Activated T-helper 1 cell treated with anti-CD3 and anti-CD28 coated beads, Interleukin-12 subunit alpha, Interleukin-12 subunit beta, Interleukin-2, Interleukin-4 antibody, amounts not matched to agents 30 ng/mL and 10 ng/mL and 1 ng/mL, durations not matched to agents 14 hours and 24 hours and 36 hours (primary cell): ENCODE measurements at places on chromosomes 1 and 21. TPM values are rescaled to one million over a fixed set of nuclear protein-coding genes. Genes with fewer than 3 reads are reported as not detected.

DNA sequence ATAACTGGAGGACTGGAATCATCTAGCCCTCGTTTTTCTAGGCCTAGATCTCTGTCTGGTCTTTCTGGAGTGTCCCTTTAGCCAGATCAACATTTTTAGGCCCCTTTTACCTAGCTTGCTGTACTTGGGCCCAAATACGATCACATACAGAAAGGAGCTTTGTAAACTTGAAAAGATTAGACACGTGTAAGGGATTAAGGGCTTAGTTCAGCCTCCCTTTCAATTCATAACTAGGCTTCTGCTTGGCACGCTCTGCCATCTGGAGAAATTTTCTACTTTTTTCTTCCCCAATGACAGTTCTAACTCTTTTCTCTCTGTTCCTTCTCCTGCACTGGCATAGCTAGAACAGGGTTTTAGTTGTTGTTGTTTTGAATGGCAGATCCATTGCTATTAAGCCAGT lies 153.3 kb upstream of the BEND5 start:
- peaks cover 4% of the 10 kb centered on the region for H3K27me3 ChIP-seq
- no peak overlapping the region for H3K4me3 ChIP-seq
- DNase-seq = no peak
- no peaks in the 10 kb centered on the region for H3K4me1 ChIP-seq

GRCh38 chr1:77188770-77189169 lies 30.5 kb downstream of the PIGK start:
- no peak for DNase-seq
- no peak overlapping the region for H3K4me3 ChIP-seq
- H3K36me3 ChIP-seq = peaks cover 4% of the 10 kb centered on the region
- peaks cover 8% of the 10 kb centered on the region for H3K4me1 ChIP-seq
- H3K27ac ChIP-seq = no peak overlapping the region

GRCh38 chr1:244431166-244431565 lies 20.5 kb downstream of the ADSS2 start:
- DNase-seq = no peak
- H3K36me3 ChIP-seq = peaks cover 29% of the 10 kb centered on the region
- H3K4me1 ChIP-seq = peaks cover 27% of the 10 kb centered on the region
- no peak overlapping the region for H3K4me3 ChIP-seq

DNA sequence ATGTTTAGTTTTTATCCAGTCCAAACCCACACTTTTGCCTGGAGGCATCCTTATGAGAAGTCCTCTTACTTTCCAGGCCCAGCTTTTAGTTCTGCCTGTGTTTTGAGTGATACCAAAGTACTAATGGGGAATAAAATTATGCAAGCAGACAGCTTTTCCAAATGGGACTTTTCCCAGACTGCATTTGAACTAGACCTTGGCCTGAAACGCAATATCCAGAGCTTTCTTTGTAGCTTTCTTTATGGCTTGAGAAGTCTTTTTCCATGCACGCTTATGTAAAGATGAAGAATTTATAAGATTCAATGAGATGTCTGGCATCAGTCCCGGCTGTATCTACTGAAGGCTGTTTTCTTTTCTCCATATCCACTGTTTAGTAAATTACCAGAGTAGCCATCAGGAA lies 236.6 kb upstream of the RAB4A start:
- H3K4me1 ChIP-seq = peaks cover 32% of the 10 kb centered on the region
- DNase-seq = no peak
- H3K4me3 ChIP-seq = no peak overlapping the region
- peaks cover 40% of the 10 kb centered on the region for H3K27me3 ChIP-seq
- H3K36me3 ChIP-seq = no peaks in the 10 kb centered on the region

- H3K27ac ChIP-seq = no peak overlapping the region
- H3K36me3 ChIP-seq = no peaks in the 10 kb centered on the region
- DNase-seq = no peak
- peaks cover 6% of the 10 kb centered on the region for H3K27me3 ChIP-seq
Observed at GRCh38 chr1:33388805-33389771, 41.8 kb downstream of the PHC2 start.

GRCh38 chr1:109770331-109771095 lies 6.8 kb upstream of the EPS8L3 start:
- H3K4me3 ChIP-seq = no peak overlapping the region
- H3K36me3 ChIP-seq = no peaks in the 10 kb centered on the region
- H3K27me3 ChIP-seq = peaks cover 9% of the 10 kb centered on the region
- H3K4me1 ChIP-seq = peaks cover 12% of the 10 kb centered on the region
- no peak overlapping the region for H3K27ac ChIP-seq

DNA sequence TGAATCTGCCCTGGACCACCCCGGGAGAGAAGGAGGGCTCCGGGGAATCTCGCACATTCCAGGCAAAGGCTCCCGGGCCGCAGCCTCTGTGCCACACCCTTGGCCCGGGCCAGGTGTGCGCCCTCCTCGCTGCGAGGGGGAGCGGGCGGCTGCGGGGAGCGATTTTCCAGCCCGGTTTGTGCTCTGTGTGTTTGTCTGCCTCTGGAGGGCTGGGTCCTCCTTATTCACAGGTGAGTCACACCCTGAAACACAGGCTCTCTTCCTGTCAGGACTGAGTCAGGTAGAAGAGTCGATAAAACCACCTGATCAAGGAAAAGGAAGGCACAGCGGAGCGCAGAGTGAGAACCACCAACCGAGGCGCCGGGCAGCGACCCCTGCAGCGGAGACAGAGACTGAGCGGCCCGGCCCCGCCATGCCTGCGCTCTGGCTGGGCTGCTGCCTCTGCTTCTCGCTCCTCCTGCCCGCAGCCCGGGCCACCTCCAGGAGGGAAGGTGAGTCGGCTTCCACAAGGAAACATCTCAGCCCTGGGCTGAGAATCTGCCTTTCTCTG lies at the start of gene LAMC2:
TSS of gene LAMC2 (plus strand) at position 324 of the 550 bp plus-strand sequence. CDS start at position 413, 89 bp downstream.
- DNase-seq = no peak
- peaks cover 1% of the 10 kb centered on the region for H3K36me3 ChIP-seq
- H3K27ac ChIP-seq = no peak within 1 kb of the TSS
- peaks cover 22% of the 10 kb centered on the region for H3K27me3 ChIP-seq
- peaks cover 14% of the 10 kb centered on the region for H3K4me1 ChIP-seq

GRCh38 chr1:2512862-2513421 lies 13.5 kb downstream of the PANK4 start:
- H3K27ac ChIP-seq = no peak overlapping the region
- H3K4me1 ChIP-seq = no peaks in the 10 kb centered on the region
- DNase-seq = no peak
- H3K4me3 ChIP-seq = no peak overlapping the region

GRCh38 chr1:44835738-44836675 lies 7.0 kb downstream of the PTCH2 start:
- peak overlapping the region; percentile 26 for H3K4me3 ChIP-seq
- peaks cover 4% of the 10 kb centered on the region for H3K27me3 ChIP-seq
- DNase-seq = peak; percentile 71
- H3K4me1 ChIP-seq = peaks cover 9% of the 10 kb centered on the region
- H3K27ac ChIP-seq = no peak overlapping the region
- H3K36me3 ChIP-seq = no peaks in the 10 kb centered on the region

- H3K27me3 ChIP-seq = no peaks in the 10 kb centered on the region
- no peaks in the 10 kb centered on the region for H3K4me1 ChIP-seq
- H3K27ac ChIP-seq = no peak overlapping the region
- H3K36me3 ChIP-seq = no peaks in the 10 kb centered on the region
Observed at GRCh38 chr1:4853904-4854303, 199.5 kb downstream of the AJAP1 start.

- H3K27ac ChIP-seq = no peak overlapping the region
- DNase-seq = peak; percentile 27
- H3K4me1 ChIP-seq = no peaks in the 10 kb centered on the region
- H3K4me3 ChIP-seq = no peak overlapping the region
- peaks cover 5% of the 10 kb centered on the region for H3K27me3 ChIP-seq
- no peaks in the 10 kb centered on the region for H3K36me3 ChIP-seq
Observed at GRCh38 chr1:10755970-10756521, 40.4 kb downstream of the CASZ1 start.

DNA sequence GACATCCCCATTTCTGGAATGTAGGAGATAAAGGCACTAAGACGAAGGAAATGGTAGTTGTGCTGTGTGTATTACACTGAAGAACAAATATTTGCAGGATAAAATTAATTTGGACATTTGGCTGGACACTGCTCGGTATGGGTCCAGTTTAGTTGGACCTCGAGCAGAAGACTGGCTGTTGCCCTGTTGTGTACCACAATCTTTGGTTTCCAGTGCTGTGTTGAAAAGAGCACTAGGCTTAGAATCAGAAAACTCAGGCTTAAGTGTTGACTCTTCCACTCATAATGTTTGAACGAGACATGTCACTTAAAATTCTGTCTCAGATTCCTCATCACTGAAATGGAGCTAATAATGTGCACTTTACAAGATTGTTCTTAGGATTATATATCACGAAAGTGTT lies 1.2 kb upstream of the ARPC5 start:
- peaks cover 45% of the 10 kb centered on the region for H3K4me1 ChIP-seq
- H3K27ac ChIP-seq = peak overlapping the region; percentile 100
- peak overlapping the region; percentile 100 for H3K4me3 ChIP-seq
- H3K27me3 ChIP-seq = peaks cover 6% of the 10 kb centered on the region
- H3K36me3 ChIP-seq = peaks cover 9% of the 10 kb centered on the region

GRCh38 chr1:234559152-234559901 lies 50.7 kb downstream of the IRF2BP2 start:
- no peak overlapping the region for H3K4me3 ChIP-seq
- H3K4me1 ChIP-seq = peaks cover 6% of the 10 kb centered on the region
- no peaks in the 10 kb centered on the region for H3K36me3 ChIP-seq
- no peak for DNase-seq
- no peaks in the 10 kb centered on the region for H3K27me3 ChIP-seq

DNA sequence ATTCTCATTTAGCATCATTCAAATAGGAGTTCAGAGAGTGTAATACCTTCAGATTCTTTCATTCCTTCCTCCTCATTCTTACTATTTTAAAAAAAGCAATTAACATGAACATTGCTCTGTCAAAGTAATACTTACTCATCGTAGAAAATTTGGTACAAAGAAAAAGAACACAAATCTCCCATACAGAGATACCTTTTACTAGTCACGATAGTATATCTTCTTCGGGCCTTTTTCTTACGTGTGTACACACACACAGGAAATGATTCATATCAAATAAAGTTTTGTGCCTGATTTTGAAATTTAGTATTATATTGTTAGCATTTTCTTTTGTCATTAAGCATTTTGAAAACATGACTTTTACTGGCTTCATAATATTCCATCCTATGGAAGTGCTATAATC lies 52.9 kb downstream of the NCF2 start:
- H3K4me3 ChIP-seq = no peak overlapping the region
- no peaks in the 10 kb centered on the region for H3K27me3 ChIP-seq
- H3K27ac ChIP-seq = no peak overlapping the region
- peaks cover 59% of the 10 kb centered on the region for H3K36me3 ChIP-seq
- H3K4me1 ChIP-seq = peaks cover 5% of the 10 kb centered on the region
- DNase-seq = no peak

DNA sequence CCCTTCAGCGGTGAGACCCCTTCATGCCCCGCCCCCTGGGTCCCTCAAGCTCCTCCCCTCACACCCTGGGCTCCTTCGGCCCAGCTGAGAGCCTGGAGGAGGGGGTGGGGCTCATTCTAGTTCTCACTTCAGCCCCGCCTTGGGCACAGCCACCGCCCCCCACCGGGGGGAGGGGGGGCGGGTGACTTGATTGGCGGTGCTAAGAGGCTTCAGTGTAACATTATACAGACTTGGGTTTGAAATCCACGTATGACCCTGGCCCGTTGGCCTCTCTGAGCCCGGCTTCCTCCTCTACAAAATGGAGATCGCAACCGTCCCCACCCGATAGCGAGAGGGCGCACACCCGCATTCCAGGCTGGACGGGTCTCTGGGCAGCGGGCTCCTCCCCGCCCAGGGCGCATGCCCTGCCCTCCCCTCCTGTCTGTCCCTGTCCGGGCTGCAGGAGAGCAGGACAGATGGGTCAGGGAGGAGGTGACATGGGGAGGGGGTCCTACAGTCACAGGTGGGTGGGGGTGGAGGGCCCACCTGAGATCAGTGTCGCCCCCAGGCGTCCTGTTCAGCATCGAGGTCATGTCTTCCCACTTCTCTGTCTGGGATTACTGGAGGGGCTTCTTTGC lies 5.1 kb downstream of the CLCNKB start:
- DNase-seq = no peak
- H3K4me1 ChIP-seq = no peaks in the 10 kb centered on the region
- H3K27me3 ChIP-seq = peaks cover 13% of the 10 kb centered on the region
- H3K36me3 ChIP-seq = no peaks in the 10 kb centered on the region

GRCh38 chr1:218983848-218984247 lies 189.8 kb upstream of the LYPLAL1 start:
- no peaks in the 10 kb centered on the region for H3K27me3 ChIP-seq
- DNase-seq = no peak
- H3K4me1 ChIP-seq = no peaks in the 10 kb centered on the region

DNA sequence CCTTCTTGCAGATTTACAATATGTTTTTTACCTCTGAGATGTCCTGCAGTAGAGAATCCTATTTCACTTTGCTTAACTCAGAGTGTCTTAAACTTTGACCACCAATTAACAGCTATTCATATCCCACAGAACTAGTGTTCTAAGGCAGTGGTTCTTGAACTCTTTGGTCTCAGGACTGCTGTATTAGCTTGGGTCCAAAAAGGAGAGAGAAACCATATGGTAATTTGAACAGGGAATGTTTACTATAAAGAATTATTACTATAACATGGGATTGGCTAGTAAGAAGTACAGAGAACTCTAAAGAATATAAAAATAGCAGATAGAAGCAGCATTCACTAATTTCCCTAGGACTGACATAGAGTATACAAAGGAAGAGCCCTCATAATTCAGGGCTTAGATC lies 31.6 kb downstream of the FAM177B start:
- H3K4me1 ChIP-seq = peaks cover 10% of the 10 kb centered on the region
- H3K27ac ChIP-seq = no peak overlapping the region
- H3K27me3 ChIP-seq = peaks cover 13% of the 10 kb centered on the region

GRCh38 chr1:214523124-214523824 lies 28.1 kb downstream of the PTPN14 start:
- H3K36me3 ChIP-seq = no peaks in the 10 kb centered on the region
- no peak for DNase-seq
- peaks cover 9% of the 10 kb centered on the region for H3K27me3 ChIP-seq
- no peak overlapping the region for H3K4me3 ChIP-seq

GRCh38 chr1:234216116-234216703 lies 157.0 kb upstream of the COA6 start:
- peak overlapping the region; percentile 13 for H3K27ac ChIP-seq
- peaks cover 2% of the 10 kb centered on the region for H3K36me3 ChIP-seq
- H3K4me1 ChIP-seq = peaks cover 35% of the 10 kb centered on the region
- peaks cover 5% of the 10 kb centered on the region for H3K27me3 ChIP-seq

GRCh38 chr1:25825605-25826004 lies 5.9 kb downstream of the MTFR1L start:
- peaks cover 18% of the 10 kb centered on the region for H3K4me1 ChIP-seq
- H3K36me3 ChIP-seq = peaks cover 33% of the 10 kb centered on the region
- H3K27me3 ChIP-seq = no peaks in the 10 kb centered on the region
- no peak for DNase-seq

- no peak overlapping the region for H3K27ac ChIP-seq
- H3K4me1 ChIP-seq = peaks cover 9% of the 10 kb centered on the region
- no peak overlapping the region for H3K4me3 ChIP-seq
- DNase-seq = no peak
- H3K27me3 ChIP-seq = no peaks in the 10 kb centered on the region
- no peaks in the 10 kb centered on the region for H3K36me3 ChIP-seq
Observed at GRCh38 chr1:224703702-224704101, 87.6 kb downstream of the CNIH3 start.

The DNM3 gene
- 0.62 and 0.64 TPM in 2 replicates for total RNA-seq

The CLCNKB gene
- not detected in 2 replicates for total RNA-seq

The RXRG gene
- not detected in 2 replicates for total RNA-seq

The KCNK2 gene
- not detected in 2 replicates for total RNA-seq

The CA14 gene
- not detected in 2 replicates for total RNA-seq

The NUAK2 gene
- total RNA-seq = 1.1 and 1.3 TPM in 2 replicates

The PROK1 gene
- not detected in 2 replicates for total RNA-seq

The RXFP4 gene
- total RNA-seq = 0.16 TPM in 1 of 2 replicates, not detected in the other

The CEPT1 gene
- total RNA-seq = 32.5 and 37.3 TPM in 2 replicates
